Stimulated activated naive CD4-positive, alpha-beta T cell treated with Interleukin-2 at 50 U/mL for 16 hours (primary cell): ENCODE measurements at places on chromosomes 7 and 10.

GRCh38 chr10:381805-382204, 246.6 kb downstream of the ZMYND11 start:
- DNase-seq = no peak

GRCh38 chr10:124061030-124061429, 32.4 kb downstream of the CHST15 start:
- DNase-seq = no peak

DNA sequence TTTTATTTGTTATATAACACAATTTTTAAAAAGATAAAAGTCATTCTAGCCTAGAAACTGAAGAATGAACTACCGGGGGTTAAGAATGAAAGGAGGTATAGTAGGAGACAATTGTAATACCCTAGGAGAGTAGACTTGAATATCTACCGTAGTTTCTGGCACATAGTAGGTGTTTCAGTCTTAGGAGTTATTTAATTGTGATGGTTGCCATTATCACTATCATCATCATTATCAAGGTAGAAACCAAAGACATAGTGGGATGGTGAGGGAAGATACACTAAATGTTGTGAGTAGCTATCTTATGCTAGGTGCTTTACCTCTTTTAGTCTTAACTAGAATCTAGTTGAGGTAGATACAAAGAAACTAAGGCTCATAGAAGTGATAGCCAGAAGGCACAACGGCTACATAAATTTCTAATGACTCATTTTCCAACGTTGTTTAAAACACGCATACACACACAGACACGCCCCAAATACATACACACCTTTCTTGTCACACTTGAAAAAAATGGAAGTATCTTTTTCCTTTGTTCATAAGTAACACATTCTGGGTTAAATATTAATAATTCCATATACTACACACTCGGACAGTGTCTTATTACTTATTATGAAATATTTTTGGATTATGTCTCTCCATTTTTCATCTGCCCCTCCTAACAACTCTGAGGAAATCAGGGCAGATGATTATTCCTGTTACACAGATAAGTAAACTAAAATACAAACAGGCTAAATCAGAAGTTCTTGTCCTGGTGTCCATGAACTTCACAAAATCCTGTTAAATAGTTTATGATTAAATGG, 2.0 kb upstream of the ANLN start:
- DNase-seq = no peak

DNA sequence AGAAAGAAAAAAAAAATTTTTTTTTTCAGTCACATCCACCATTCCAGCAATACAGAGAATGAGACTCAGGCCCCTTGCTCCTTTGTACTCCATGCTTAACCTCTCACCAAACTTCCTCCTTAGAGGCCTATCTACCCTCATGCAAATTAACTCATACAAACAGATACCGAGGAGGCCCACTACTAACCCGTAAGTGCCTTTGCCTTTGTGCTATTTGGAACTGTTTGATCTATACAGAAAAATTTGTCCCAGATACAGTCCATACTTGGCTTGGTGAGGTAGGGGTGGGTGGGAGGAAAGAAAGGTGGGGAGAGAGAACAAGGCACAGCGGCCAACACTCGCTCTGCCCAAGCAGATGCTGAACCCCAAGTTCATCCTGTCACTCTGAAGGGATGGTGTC, 87.8 kb upstream of the DUSP5 start:
- no peak for DNase-seq

DNA sequence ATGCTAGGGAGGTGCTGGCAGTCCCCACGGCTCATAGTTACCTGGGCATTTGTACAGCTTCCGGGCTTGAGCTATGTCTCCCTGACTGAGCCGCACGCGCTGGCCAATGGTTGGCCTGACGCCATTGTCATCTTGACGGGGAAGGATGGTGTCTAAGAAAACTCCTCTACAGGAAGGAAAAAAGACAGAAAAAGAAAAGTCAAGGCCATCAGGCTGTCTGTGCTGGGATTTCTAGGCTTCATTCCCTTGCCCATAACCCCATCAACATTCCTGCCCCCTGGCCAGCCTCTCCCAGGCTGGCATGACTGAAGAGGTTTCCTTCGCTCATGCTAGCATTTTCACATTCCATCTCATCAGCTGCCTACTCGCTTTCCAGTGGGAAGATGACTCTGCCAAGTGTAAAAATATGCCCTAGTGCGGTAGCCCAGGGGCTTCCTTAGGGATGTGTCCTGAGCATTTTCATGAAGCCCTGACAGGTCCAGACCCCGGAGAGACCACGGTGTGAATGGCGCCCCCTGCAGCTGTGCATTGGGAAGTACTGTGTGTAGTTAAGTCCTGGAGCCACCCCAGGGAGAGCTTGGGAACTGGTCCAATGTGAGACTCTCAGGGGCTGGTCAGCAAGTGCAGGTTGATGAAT, 54.5 kb upstream of the OPALIN start:
- DNase-seq = no peak

- DNase-seq = no peak
Measured at GRCh38 chr7:70051726-70052125, 453.5 kb downstream of the AUTS2 start.

DNA sequence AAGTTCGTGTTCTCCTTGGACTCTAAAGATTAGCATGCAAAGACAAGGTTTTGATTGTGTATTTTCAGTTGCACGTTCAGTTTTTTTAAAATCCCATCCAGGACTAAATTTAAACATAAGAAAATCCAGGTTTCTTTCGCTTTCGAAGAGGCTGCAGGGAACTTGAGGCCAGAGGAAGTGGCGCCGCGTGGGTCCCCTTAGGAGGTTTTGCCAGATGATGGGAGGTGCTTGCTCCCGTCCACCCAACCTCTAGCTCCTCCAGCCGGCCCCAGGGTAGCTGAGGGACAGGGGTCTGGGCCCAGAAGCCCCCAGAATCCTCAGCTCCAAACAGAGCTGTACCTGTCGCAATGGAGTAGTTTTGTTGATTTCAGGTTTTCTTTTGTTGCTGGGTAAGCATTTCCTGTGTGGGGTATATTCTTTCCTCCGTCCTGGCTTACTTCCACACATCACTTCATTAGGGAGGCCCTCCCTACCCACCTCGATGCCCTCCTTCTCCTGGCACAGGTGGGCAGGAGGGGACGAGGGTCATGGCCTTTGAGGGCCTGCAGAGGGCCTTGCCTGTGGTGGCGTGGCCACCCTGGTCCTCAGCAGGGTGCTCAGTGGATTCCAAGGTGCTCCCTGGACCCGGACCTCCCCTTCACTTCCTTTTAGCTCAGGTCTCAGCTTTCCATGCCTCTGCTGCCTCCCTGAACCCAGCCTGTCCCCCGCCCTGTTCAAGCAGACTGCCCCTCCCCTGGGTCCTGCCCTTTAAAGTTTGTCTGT, 32.6 kb downstream of the LHPP start:
- DNase-seq = no peak

GRCh38 chr10:74189999-74190421, 39.0 kb downstream of the ADK start:
- DNase-seq = no peak

GRCh38 chr10:99525897-99526296, 6.8 kb upstream of the NKX2-3 start:
- no peak for DNase-seq

DNA sequence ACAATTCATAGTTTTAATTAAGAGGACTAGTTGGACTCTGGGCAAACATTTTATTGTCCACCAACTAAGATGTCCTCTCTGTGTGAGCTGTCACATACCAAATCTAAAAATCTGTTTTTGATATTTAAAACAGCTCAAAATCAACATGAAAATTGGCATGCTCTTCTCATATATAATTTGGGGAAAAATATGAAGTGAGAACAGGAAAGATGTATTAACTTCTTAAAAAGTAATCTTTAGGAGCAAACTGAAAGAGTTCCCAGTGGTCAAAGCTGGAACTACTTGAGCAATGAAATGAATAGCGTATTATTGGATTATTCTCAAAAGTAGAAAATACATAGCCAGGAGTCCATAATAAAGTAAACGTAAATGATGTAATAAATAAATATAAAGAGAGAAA, 147.2 kb downstream of the DYNC1I1 start:
- no peak for DNase-seq

- peak; percentile 40 for DNase-seq
Measured at GRCh38 chr10:63265222-63265617, 132.1 kb downstream of the NRBF2 start.

GRCh38 chr7:82672078-82672477, 228.5 kb upstream of the CACNA2D1 start:
- DNase-seq = no peak

DNA sequence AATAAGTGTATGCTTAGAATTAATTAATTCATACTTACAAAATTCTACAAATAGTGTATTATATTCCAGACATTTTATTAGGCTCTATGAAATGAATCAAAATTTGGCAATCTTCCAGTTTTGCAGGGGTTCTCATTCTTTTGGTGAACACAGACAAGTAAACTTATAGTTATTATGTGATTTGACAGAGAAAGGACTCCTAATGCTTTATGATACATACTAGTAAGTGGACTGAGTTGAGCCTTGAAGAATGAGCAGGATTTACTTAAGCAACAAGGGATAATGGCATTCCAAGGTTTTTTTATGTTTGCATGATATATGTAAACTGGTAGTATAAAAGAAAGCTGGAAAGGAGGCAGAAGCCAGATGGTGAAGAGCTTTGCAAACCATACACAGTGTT, 145.7 kb upstream of the FERD3L start:
- no peak for DNase-seq

DNA sequence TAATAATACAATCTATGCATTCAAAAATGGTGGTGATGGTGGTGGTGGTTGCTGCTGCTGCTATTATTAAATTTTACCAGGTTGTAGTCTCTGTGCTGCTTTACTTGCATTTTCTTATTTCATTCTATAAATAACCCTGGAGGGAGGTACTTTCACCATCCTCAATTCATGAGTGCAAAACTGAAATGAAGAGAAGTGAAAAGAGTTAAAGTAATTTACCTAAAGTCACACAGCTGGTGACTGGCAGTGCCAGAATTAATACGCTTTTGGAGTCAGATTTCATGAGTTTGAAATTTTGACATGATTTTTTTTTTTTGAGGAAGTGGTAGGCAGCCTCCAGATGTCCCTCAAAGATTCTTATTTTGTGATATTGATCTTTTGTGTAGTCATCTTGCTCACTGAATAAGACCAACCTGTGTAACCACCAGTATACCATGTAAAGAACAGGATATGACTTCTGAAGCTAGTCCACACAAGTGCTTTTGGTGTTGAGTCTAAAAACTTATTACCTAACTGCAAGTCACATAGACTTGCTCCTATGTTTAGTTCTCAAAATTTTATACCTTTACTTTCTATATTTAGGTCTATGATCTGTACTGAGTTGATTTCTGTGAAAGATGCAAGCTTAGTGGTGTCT, 218.8 kb downstream of the ZWINT start:
- DNase-seq = no peak

- DNase-seq = no peak
Measured at GRCh38 chr10:123570051-123570897, 95.9 kb upstream of the GPR26 start.

DNA sequence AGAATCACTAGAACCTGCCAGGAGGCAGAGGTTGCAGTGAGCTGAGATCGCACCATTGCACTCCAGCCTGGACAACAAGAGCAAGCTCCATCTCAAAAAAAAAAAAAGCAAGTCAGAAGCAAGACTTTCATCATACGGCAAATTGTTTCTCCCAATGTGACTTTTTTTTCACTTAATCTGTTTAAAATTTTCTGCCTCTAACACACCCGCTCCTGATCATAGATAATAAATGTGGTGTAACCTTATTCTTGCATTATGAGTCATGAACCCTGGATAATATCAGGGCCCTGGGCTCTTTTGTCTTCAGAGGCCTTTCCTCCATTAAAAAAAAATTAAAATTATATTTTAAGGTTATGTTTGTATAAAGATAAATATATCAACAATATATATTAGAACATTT, 111.4 kb upstream of the JCAD start:
- DNase-seq = no peak

DNA sequence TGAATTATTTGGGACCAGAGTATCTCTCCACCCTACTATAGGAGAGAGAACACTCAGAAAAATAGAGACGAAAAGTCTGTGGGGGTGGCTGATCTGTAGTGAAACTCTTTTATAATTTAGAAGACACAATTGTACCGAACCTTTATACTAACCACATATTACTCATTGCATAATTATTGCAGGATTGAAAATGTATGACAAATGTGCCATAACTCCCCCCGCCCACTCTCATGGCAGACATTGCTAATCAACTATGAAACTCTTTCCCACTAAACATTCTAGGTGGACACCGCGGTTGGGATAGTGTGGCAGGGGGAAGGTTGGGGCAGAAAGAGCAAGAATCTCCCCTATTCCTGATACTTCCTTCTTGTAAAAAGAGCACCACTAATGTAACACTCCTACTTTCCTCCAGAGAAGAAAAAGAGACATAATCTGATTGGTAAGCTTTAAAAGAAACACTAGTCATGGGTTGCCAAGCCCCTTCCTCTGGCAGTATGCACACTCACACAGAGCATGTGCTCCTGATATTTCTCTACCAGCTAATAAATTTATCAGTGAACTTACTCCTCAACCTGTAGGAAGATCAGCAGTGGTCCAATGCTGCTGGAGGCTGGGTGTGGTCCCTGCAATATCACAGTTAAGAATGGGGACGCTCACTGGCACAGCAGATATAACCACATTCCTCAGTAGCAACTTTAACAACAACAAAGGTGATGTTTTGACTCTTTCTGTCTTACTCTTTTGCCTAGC, 18.7 kb upstream of the ARID5B start:
- DNase-seq = peak; percentile 70
